H4 (cell line): ENCODE measurements at places on chromosomes 5 and 9. TPM values are rescaled to one million over a fixed set of nuclear protein-coding genes. Genes with fewer than 3 reads are reported as not detected.
A peak's percentile ranks its signal among the peaks of the same experiment; 100 is the strongest.

GRCh38 chr5:120252839-120253238 is 211.3 kb upstream of the PRR16 start:
- peak; percentile 34 for DNase-seq

- no peak for DNase-seq
Observed at GRCh38 chr5:166865206-166865605, 1426.2 kb upstream of the WWC1 start.

DNA sequence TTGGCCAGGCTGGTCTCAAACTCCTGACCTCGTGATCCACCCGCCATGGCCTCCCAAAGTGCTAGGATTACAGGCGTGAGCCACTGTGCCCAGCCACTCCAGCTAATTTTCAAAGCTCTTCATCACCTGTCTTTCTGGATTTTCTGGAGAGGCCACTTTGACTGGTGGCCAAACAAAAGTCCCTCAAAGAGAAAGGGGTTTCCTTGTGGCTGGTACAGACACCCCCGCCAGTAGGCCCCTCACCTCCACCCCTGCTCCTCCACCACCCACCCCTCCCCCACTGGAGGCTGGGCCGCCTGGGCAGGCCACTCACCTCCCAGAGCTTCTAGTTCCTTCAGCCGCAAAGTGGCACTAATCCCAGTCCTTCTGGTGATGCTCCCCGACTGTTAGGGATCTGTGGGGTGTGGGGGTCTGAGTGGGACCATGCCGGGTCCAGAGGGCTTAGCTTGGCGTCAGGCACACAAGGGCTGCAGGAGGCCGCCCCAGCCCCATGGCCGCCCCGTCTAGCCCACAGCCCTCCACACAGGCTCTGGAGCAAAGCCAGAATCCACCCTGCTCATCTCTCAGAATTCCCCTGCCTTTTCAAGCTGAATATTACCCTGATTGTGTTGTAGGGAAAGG is 182.0 kb upstream of the IER5L start:
- DNase-seq, result no peak

DNA sequence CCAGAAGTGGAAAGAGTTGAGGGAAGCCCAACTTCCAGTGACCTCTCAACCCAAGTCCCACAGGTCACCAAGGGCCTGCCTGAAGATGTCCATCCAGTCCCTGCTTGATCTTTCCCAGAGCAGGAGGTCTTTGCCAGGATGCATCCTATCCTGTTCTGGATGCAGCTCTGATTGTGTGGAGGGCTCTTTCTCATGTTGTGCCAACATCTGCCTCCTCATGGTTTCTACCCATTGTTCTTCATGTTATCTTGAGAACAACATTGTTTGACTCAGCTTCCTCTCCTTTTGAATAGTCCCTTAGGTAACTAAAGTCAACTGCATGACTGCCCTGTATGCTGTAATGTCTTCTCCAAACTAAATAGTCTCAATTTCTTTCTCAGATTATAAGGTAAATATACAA is 169.3 kb downstream of the CCDC192 start:
- DNase-seq, result no peak

The UBE2QL1 gene
- total RNA-seq, result 0.54 and 0.64 TPM in 2 replicates
